CD8-positive, alpha-beta memory T cell (primary cell): ENCODE measurements at places on chromosomes 4 and X. TPM values are rescaled to one million over a fixed set of nuclear protein-coding genes. Genes with fewer than 3 reads are reported as not detected.

VSIG4 gene
- 0.64 TPM for total RNA-seq

KLF8 gene
- total RNA-seq: 1.5 TPM

HHIP gene
- not detected for total RNA-seq

DNA sequence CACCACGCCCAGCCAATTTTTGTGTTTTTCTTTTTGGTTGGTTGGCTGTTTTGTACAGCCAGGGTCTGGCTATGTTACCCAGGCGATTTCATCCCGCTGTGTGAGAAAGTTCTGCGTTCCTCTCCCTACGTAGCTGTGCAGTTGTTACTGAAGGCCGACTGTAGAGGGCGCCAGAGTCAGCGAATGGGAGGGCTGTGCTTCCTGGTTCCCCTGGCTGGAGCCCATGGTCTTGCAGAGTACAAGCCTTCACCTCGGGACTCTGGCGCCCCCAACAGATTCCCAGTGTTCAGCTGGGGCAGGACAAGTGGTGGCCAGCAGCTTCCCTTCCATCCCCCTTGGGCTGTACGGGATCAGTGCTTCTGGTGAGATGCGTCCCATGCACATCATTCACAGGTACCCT is 5.6 kb upstream of the CT45A1 start:
- H3K27me3 ChIP-seq: no peaks in the 10 kb centered on the region
- no peak overlapping the region for H3K27ac ChIP-seq
- no peak for DNase-seq
- H3K36me3 ChIP-seq: no peaks in the 10 kb centered on the region
- no peaks in the 10 kb centered on the region for H3K4me1 ChIP-seq

GRCh38 chr4:33063241-33063640 is 2343.1 kb downstream of the PCDH7 start:
- no peak for DNase-seq
- no peaks in the 10 kb centered on the region for H3K36me3 ChIP-seq
- no peak overlapping the region for H3K4me3 ChIP-seq
- H3K27me3 ChIP-seq: no peaks in the 10 kb centered on the region

GRCh38 chrX:48897157-48897624 is 377 bp downstream of the TIMM17B start:
- peak overlapping the region; percentile 93 for H3K27ac ChIP-seq
- peaks cover 26% of the 10 kb centered on the region for H3K4me1 ChIP-seq
- peak overlapping the region; percentile 91 for H3K4me3 ChIP-seq
- no peaks in the 10 kb centered on the region for H3K36me3 ChIP-seq
- no peaks in the 10 kb centered on the region for H3K27me3 ChIP-seq

DNA sequence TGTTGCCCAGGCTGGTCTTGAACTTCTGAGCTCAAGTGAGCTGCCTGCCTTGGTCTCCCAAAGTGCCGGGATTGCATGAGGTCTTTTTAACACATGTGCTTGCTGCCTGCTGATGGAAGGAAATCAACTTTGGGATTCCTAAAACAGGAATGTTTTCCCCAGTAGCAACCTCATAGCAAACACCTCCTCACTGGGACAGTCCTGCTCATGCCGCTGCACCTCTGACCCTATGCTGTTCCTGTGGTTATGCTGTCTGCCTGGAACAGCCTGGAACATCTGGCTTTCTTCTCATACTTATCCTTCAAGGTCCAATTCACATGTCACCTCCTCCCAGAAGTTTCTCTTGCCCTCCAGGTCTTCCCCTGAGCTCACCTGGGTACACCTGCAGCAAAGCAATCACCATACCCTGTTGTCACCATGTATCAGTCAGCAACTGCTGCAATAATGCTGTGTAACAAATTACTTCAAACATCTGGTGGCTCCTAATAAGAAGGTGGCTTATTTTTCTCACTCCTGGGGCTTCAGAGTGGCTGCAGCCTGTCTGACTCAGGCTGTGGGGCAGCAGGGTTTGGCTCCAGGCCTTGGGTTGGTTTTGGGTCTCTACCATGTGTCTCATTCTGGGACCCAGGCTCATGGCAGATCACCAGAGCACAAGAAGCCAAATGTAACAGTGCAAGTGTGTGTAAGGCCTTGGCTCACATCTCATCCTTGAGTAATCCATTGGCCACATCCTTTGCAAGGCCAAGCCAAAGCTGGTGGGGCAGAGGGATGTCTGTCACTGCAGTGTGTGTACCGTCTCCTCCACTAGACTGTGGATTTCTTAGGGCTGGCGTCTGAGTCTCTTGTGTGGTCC is 59.4 kb upstream of the SORCS2 start:
- no peaks in the 10 kb centered on the region for H3K4me1 ChIP-seq
- no peaks in the 10 kb centered on the region for H3K36me3 ChIP-seq
- no peak overlapping the region for H3K4me3 ChIP-seq
- no peaks in the 10 kb centered on the region for H3K27me3 ChIP-seq
- H3K27ac ChIP-seq: no peak overlapping the region
- no peak for DNase-seq

DNA sequence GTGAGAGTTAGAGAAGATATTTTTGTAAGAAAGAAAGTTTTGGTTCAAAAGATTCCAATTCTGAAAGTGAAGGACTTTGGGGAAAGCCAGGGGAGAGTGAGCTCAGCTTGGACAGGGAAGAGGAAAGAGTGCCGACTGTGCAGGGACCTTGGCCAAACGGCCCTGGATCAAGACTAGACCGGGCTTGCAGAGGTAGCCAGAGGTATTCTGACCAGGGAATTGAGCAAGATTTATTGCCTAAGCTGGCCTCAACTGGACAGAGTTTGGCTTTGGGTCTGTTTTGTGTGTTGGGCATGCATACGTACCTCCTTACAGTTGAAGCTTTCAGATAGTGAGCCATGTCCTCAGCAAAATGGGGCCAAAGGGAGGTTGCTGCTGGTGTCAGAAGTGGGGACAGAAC is 11.6 kb downstream of the PLAC1 start:
- no peak overlapping the region for H3K27ac ChIP-seq
- no peaks in the 10 kb centered on the region for H3K36me3 ChIP-seq
- no peak for DNase-seq
- H3K4me1 ChIP-seq: no peaks in the 10 kb centered on the region
